Stimulated activated CD8-positive, alpha-beta memory T cell treated with anti-CD3 and anti-CD28 coated beads, Interleukin-7, amount 100 ng/mL, for 48 hours (primary cell): ENCODE measurements at places on chromosomes 1 and 21.

- no peak for DNase-seq
Observed at GRCh38 chr1:162859191-162859590, 1.8 kb downstream of the CCDC190 start.

- DNase-seq: no peak
Observed at GRCh38 chr1:80509965-80510522, 1290.7 kb upstream of the ADGRL2 start.

GRCh38 chr1:89739013-89739843, 81.6 kb upstream of the LRRC8D start:
- DNase-seq: no peak

DNA sequence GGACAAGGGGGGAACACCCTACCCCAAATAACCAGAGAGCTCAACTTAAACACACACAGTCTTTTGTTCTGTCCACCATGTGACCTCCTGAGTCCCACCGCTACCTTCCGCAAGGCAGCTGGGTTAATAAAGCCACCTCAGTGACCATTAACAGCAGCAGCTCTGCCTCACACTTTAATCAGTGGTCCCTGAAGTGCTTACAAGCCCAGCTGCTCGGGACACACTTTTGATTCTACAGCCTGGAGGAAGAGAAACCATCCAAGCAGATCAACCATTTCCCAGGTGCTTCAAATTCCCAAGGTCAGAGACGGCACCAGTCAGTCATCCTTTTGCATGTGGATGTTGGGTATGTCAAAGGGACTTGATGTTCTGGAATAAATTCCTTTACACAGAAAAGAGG, 70.1 kb downstream of the KCNJ15 start:
- no peak for DNase-seq

DNA sequence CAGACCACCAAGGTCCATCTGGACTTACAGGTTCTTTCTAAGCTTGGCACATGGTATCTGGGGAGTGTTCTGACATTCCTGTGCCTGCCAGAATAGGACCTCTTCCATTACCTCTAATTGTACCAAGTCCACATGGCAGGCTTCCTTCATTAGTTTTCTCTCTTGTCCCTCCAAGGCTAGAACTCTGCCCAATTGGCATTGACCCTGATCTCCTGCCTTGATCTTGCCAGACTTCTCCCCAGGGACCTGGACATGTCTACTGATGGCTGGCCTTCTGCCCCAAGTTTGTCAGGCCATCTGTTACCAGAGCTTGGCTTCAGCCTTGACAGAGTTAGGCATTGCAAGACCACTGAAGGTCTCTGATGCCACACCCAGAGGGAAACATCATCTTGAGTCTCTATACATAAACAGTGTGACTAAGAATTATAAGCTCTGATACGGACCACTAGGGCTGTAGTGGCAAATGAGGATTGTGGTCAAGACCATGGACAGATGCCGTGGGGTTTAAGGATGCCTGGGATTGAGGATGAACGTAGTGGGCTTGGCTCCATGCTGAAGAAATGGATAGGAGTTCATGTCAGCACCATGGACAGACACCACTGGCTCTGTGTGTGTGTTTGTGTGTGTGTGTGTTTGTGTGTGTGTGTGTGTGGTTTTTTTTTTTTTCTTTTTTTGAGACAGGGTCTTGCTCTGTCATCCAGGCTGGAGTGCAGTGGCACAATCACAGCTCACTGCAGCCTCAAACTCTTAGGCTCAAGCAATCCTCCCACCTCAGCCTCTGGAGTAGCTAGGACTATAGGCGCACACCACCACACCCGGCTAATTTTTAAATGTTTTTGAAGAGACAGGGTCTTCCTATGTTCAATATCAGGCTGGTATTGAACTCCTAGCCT, 19.5 kb upstream of the PSMB2 start:
- no peak for DNase-seq

DNA sequence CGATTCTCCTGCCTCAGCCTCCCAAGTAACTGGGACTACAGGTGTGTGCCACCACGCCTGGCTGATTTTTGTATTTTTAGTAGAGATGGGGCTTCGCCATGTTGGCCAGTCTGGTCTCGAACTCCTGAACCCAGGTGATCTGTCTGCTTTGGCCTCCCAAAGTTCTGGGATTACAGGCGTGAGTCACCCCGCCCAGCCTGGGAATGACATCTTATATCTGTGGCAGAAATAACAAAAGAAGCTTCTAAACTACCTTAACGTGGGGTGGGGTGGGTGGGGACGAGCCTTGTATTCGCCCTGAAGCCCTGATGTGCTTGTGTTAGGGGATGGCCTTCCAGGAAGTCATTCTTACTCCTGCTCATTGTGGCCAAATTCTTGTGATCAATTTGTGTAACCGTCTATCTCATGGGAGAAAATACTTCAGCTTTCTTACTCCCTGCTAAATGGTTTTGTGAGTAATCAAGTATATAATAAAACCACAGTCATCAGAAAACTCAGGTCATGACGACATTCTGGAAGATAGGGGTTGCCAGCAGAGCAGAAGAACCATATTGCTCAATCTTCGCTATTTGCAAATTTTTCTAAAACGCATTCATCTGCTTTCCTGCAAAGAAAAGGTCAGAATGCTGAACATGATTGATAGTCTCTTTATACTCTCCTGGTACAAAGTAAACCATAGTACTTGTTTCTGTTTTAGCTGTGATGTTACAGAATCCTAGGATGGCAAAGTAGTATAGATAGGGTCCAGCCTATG, 63.2 kb downstream of the DIRAS3 start:
- DNase-seq: no peak

DNA sequence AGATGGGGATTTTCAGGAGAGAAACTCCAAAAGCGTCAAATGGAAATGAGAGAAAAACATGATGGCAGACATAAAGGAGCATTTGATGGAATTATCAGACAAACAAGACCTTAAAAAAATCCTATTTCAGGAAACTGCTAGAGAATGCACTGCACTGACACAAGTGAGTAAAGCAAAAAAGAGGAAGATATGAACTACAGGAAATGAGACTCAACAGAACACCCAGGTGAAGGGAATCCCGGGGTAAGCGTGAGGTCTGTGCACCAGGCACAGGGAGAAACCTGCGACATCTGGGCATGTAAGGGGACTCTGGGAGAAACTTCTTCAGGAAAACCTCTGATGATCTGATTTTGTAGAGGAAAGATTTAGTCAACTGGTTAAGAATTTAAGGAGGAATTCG, 2.8 kb downstream of the TARBP1 start:
- no peak for DNase-seq

DNA sequence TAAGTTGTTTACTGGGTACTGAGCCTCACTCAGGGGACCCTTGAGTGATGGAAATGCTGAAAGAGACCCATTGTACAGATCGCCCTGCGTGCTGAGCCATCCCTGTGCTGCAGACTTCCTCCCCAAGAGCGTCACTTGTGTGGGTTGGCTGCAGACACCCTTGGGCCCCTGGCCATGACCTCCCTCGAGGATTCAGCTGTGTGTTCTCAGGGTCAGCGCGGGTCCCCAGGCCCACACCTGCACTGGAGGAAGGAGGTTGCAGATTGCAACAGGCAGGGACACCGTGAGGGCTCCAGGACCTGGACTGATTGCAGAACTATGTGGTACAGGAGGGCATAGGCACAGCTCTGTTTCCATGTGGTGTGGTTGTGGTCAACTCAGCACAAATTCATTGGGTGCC, 4.4 kb downstream of the SNAP47 start:
- no peak for DNase-seq

DNA sequence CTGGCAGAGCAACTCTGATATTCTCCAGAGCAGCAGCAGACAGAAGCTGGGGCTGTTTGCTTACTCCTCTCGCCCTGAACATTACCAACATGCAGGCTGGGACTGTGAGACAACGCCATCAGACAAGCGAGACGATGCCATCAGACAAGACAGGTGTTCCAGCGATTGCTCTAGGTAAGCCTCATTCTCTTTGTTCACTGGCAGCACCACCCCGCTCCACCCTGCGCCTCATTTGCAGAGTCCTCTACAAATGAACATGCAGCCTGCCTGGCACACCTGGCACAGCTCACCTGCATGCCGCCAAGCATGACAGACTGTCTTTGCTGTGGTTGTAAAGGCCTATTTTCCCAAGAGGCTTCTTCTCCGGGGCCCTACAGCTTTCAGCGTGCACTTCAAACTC, 346.2 kb downstream of the SMYD3 start:
- DNase-seq: no peak

DNA sequence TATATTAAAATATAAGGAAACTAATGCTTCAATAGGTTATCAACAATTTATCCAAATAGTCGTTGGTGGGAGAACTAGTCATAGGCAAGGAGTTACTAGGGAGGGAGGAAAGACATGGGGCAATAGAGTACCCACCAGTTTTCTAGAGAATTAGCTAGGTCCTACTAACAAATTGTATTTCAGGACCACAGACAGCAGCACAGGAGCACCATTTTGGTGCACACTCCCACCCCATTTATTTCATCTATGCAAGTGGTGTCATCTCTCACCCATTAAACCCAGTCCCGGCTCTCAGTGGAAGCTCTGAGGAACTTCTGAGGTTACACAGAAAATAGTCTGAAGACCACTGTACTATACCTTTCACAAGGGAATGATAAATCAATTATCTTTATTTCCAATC, 89.0 kb upstream of the BCAR3 start:
- no peak for DNase-seq

DNA sequence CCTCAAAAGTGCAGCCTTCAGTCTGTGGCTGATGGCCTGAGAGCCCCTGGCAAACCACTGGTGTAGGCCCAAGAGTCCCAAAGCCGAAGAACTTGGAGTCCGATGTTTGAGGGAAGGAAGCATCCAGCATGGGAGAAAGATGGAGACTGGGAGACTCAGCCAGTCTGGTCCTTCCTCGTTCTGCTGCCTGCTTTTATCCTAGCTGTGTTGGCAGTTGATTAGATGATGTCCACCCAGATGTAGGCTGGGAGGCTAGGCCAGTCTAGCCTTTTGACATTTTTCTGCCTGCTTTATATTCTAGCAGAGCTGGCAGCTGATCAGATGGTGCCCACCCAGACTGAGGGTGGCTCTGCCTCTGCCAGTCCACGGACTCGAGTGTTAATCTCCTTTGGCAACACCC, 1.1 kb upstream of the LYPD8 start:
- no peak for DNase-seq

DNA sequence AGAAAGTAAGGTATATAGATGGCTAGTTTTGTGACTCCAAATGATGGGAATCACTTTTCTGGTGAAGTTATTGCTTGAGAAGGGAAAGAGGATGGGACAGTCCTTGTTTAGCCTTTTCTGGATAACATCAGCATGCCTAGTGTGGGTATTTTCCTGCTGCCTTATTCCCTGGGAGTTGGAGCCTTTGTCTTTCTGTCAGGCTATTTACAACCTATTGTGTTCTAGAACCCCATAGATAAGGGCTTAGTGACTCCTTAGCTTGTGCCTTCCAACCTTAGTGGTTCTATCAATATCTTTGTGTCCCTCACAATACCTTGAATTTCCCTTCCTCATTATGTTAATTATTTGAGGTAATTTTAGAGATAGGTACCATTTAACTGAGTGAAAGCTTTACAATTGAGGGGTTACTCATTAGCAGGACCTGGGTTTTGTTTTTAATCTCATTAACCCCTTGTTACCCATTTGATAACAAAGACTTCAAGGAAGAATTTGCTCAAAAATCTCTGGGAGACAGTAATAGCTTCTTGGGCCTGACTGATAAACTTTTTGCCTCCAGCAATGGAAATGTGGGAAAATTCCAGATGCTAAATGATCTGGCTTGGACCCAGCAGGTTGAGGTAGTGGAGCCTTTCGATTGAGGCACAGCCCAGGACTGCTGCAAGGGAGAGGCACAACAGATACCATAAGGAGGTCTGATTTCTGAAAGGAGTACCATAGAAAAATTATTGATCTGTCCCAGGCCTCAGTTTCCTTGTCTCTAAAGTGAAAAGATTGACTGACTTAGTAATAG, 49.0 kb downstream of the CACHD1 start:
- DNase-seq: no peak

DNA sequence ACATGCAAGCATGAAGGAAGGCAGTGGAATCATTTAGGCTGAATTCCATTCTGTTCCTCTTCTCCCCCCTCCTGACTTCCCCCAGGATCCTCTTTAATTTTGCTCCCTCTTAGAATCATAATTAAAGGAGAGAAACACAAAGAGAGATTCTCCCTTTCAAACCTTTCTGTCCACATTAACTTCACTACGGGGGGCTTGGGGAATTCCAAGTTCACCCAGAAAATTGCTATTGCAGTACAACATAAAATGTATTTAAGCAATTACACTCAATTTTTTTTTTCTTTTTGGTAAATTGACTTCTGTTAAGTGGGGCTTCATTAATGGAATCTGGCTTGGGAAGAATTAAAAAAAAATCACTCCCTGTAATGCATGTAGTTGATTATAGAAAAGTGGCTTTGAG, 13.4 kb upstream of the HMGB4 start:
- no peak for DNase-seq

- no peak for DNase-seq
Observed at GRCh38 chr1:216953495-216953894, 230.3 kb upstream of the ESRRG start.
